ENCODE measurements at places on chromosomes 3 and 15.

- no peak for DNase-seq
Observed at GRCh38 chr15:64891561-64891960, 20.1 kb upstream of the ANKDD1A start.

DNA sequence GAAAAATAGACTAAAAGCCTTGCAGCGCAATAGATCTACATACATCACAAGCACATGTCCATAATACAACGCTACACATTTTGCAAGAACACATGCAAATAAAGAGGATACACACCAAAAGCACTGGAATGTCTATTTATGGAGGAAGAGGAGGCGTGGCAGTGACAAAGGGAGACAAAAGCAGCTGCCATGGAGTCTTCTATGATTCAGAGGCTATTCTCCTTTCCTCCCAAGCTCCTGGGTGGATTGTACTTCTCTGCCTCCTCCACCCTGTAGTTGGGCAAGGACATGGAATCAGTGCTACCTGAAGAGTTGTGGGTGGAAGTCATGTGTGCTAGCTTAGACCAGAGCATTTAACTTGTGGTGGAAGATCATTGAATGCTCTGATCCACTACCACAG is 57.9 kb upstream of the ABHD2 start:
- DNase-seq: peak; percentile 12

- DNase-seq: peak; percentile 82
Observed at GRCh38 chr15:98899272-98900021, 108.1 kb downstream of the PGPEP1L start.

DNA sequence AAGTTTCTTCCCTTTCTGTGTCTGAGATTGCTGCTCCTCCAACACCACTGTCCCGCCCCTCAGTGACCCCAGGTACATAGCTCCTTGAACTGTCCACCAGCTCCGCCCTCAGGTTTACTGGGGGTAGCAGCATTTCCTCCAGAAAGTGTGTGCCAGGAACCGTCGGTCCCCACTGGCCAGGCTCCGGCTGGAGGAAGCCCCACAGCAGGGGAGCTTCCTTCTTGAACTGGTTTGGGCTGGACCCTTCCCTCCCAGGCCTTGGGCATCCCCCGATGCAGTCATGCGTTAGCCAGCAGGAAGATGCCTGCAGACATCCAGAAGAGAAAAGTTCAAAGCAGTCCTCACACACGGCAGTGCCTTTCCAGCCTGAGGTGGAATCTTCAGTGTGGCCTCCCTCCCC is 19.7 kb downstream of the PAK6 start:
- no peak for DNase-seq

GRCh38 chr3:25547943-25548674 is 116.6 kb downstream of the TOP2B start:
- no peak for DNase-seq

GRCh38 chr15:80199869-80200268 is 47.1 kb downstream of the FAH start:
- DNase-seq: no peak

DNA sequence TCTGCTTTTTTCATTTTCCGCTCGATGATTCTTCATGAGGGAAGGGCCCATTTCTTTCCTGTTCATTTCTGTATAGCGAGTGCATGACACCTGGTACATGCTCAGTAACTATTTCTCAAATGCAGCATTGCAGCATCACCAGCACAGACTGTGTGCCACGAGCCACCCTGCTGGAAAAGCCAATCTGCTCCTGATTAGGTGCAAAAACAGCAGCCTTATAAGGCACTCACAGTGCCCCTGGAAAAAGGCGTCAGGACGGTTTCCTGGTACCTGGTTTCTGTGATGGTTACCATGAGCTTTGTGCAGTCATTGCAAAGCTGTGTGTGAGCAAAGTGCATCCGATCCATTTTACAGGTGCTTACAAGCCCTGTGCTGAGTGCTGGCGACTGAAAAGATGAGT is 15.8 kb downstream of the ST8SIA2 start:
- no peak for DNase-seq

- DNase-seq: no peak
Observed at GRCh38 chr15:76342058-76342381, 5.4 kb downstream of the ISL2 start.

- peak; percentile 49 for DNase-seq
Observed at GRCh38 chr3:194369522-194370279, at the start of gene LRRC15. TSS of gene LRRC15 (minus strand) at chr3:194369743. CDS start at chr3:194361043, 8,700 bp downstream.

DNA sequence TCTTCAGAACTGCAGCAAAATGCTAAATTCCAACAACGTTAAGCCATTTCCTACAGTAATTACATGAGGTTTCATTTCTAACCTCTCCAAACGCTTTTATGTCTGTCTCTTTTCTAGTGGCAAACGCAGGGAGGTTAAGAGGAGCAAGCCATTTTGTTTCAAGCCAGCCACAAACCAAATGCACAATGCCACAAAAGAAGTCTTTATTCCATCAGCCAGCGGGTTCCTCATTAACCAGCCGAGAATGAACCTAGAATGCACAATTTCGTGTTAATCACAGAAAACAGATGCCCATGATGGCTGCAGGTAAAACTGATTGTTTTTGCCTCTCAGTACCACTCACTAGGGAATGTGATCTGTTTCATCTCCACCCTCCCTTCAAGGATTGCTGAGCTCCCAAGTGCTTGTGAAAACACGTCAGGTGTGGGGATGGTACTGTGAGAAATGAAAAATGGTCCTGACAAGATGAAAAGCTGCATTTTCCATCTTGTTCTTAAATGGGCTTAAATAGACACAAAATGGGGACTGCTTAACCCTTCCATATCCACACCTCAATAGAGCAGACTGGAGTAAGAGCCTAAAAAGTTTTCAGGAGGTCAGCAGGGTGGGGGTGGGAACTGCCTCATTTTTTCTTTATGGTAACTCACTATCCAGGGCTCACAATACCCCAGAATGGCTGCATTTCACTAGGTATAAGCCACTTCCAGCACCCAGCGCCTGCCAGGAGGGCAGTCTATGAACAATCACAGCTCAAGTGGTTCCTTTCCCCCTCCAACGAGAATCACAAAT is 277.1 kb downstream of the MAGI1 start:
- DNase-seq: no peak

DNA sequence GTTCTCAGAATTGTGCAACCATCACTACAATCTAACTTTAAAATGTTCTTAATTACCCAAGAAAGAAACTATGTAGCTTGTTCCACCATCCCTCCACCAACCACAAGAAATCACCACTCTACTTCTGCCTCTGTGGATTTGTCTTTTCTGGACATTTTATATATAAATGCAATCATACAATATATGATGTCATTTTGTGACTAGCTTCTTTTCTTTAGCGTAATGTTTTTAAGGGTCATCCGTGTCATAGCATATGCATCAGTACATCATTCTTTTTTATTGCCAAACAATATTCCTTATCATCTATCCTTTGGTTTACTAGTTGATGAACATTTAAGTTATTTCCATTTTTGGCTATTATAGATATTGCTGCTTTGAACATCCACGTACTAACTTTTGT is 5.8 kb downstream of the ROBO2 start:
- no peak for DNase-seq

GRCh38 chr3:189824629-189825312 is 193.6 kb downstream of the TP63 start:
- DNase-seq: peak; percentile 32

DNA sequence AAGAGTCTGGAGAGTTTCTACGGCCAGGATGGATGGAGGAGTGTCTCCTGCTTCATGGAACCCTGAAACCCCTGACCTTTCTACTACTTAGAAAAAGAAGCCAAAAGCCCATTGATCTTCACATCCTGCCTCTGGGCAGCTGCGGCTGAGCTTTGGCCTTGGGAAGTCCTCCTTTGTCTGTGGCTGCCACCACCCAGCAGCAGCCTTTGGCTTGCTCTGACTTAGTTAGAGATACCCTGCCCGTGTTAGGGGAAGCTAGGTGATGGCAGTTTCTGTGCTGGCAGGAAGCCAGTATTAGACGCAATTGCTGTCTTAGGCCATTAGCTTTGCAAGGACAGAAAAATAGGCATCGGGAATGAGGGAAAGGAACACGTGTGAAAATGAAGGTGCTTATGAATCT is 18.8 kb downstream of the APH1B start:
- no peak for DNase-seq

Data from SJSA1 (cell line).